ENCODE measurements at places on chromosomes 1 and 21. TPM values are rescaled to one million over a fixed set of nuclear protein-coding genes. Genes with fewer than 3 reads are reported as not detected.

Gene LCE1F
- total RNA-seq, result not detected

Gene WDTC1
- 36.2 TPM for total RNA-seq

Gene C1orf185
- not detected for total RNA-seq

Gene SLC5A9
- total RNA-seq, result not detected

Gene C1orf141
- total RNA-seq, result not detected

Gene KRTAP22-2
- not detected for total RNA-seq

Gene DPT
- not detected for total RNA-seq

Gene SYT14
- 1.8 TPM for total RNA-seq

Gene ZFYVE9
- total RNA-seq, result 18.1 TPM

Gene SMPDL3B
- total RNA-seq, result 1.8 TPM

Gene ITLN2
- not detected for total RNA-seq

All from glomerular endothelial cell (primary cell).